Kidney (tissue), 22 donors: ENCODE measurements at places on chromosomes 2 and 18.
A peak's percentile ranks its signal among the peaks of the same experiment; 100 is the strongest.

DNA sequence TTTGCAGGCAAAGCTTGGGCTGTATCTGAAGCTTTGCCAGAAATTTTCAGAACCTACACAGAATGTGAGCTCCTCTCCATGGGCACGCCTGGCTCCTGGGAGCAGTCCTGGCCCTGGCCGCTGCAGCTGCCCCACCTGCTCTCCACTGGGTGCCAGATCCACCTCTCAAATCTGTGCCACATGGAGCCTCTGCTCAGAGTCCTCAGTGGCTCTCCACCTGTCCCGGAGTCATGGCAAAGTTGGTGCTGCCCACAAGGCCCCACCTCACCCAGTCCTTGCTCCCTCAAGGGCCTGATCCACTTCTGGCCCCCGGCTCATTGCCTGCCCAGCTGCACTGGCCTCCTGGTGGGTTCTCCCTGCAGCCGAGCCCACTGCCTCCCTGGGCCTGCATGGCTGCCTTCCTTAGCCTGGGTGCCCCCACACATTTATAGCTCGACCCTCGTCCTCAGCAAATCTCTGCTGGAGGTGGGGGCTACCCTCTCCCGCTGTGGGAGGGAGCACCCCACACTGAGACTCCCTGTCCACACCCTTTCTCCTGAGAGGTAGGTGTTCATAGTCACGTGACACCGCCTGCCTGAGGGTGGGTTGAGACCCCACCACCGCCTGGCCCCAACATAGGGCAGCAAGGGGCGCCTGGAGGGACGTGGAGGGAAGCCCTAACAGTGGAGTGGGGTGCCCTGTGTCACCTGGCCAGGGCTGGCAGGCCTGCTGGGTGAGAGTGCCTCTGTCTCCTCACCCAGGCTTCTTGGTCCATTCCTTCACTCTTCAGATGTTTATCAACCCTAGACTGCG, 224.1 kb downstream of the SH3RF3 start:
- no peak overlapping the region for H3K4me3 ChIP-seq
- peak; percentile 6 for DNase-seq
- no peaks in the 10 kb centered on the region for H3K27me3 ChIP-seq
- H3K27ac ChIP-seq, result no peak overlapping the region

- H3K4me1 ChIP-seq, result peaks cover 7% of the 10 kb centered on the region
- H3K4me3 ChIP-seq, result peak overlapping the region; percentile 13
- no peak overlapping the region for H3K27ac ChIP-seq
Observed at GRCh38 chr18:74604774-74605173, 7.1 kb downstream of the ZNF407 start.

DNA sequence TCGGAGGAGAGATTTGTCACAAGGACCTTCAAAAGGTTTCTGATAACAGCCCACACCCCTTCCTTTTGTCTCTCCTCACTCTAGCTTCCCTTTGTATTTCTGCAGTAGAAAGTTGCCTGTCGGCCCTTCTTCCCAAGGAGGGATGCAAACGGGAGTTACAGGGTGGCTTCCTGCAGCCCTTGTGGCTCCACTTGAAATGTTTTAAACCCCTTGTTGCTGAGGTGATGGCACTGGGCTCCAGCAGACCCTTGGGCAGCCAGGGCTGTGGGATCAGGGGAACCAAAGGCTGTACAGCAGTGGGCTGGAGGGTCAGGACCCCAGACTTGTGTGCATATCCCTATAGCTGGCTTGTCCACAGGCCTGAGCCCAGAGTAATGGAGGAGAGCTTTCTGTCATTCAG, 62.1 kb downstream of the COA5 start:
- H3K27me3 ChIP-seq, result no peaks in the 10 kb centered on the region
- H3K36me3 ChIP-seq, result no peaks in the 10 kb centered on the region
- no peak overlapping the region for H3K4me3 ChIP-seq
- H3K27ac ChIP-seq, result no peak overlapping the region
- H3K4me1 ChIP-seq, result no peaks in the 10 kb centered on the region
- DNase-seq, result no peak

DNA sequence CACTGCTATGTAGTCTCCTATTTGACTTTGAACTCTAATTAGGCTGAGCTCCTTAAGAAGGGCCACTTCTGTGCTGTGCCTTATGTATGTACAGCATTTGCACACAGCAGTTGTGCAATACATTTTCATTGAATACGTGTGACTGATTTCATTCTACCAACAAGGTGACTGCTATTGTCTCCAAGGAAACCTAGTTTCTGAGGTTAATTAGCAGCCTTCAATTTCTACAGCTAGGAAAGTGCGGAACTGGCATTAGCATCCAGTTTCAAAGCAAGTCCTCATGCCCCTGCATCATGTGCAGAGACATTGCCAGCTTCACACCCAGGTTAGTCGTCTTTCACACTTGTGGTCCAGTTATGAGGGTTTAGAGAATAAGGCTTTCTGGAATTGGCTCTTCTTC, 58.6 kb downstream of the NCK2 start:
- no peak overlapping the region for H3K4me3 ChIP-seq
- peaks cover 8% of the 10 kb centered on the region for H3K4me1 ChIP-seq
- no peaks in the 10 kb centered on the region for H3K27me3 ChIP-seq
- H3K27ac ChIP-seq, result no peak overlapping the region
- no peak for DNase-seq
- no peaks in the 10 kb centered on the region for H3K36me3 ChIP-seq

DNA sequence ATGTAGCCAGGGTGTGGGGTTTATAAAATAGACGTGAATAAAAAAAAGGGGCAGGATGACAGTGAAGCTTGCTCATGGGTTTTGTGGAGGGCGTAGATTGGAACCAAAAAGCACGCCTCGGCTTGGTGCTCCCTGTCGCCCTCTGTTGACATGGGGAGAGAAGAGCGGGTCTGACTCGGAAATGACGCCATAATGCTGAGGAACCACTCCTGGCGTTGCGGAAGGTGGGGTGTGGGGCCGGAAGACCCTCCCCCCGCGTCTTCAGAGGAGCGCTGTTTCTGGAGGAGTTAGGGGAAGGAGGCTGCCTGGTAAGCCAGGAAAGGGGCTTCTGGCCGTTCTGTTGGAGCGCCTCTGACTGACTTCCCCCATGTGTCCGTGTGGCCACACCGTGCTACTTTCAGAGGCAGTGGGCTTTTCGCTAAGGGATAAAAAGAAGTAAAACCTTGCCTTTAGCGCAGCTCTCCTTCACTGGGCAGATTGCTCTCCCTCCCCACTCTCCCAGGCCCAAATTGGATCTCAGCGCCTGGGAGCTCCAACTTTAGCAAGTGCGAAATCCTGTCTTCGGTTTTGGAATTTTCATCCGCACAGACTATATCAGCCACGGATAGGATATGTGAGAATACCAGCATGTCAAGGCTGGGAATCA, 42.8 kb downstream of the PLEKHA3 start:
- H3K36me3 ChIP-seq, result peaks cover 3% of the 10 kb centered on the region
- H3K4me1 ChIP-seq, result no peaks in the 10 kb centered on the region
- H3K27ac ChIP-seq, result no peak overlapping the region
- no peaks in the 10 kb centered on the region for H3K27me3 ChIP-seq
- peak; percentile 93 for DNase-seq

GRCh38 chr2:24745825-24746224, 47.4 kb downstream of the PTRHD1 start:
- no peaks in the 10 kb centered on the region for H3K4me1 ChIP-seq
- H3K27me3 ChIP-seq, result no peaks in the 10 kb centered on the region
- no peak overlapping the region for H3K27ac ChIP-seq
- peaks cover 2% of the 10 kb centered on the region for H3K36me3 ChIP-seq
- no peak overlapping the region for H3K4me3 ChIP-seq

GRCh38 chr2:38554973-38555595, 47.6 kb downstream of the HNRNPLL start:
- no peak overlapping the region for H3K4me3 ChIP-seq
- no peaks in the 10 kb centered on the region for H3K4me1 ChIP-seq
- H3K27me3 ChIP-seq, result no peaks in the 10 kb centered on the region
- no peaks in the 10 kb centered on the region for H3K36me3 ChIP-seq
- no peak for DNase-seq

DNA sequence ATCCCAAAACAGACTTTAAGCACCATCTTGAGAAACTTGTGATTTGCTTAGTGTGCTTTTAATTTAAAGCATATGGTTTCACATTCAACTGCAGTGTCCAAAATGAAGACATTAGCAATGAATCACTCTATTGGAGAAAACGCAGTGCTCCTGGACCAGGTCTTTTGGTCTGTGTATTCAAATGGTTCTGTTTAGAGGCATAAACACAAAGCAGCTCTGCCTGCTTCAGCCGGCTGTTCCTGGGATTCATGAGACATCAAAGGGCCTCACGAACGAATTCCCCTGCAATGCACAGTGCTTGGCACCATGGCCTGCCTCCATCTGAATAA, 117.1 kb upstream of the SP5 start:
- DNase-seq, result no peak
- no peaks in the 10 kb centered on the region for H3K36me3 ChIP-seq
- no peak overlapping the region for H3K27ac ChIP-seq
- H3K4me3 ChIP-seq, result no peak overlapping the region

GRCh38 chr18:48788373-48788772, 162.4 kb downstream of the SMAD7 start:
- no peak overlapping the region for H3K4me3 ChIP-seq
- no peaks in the 10 kb centered on the region for H3K27me3 ChIP-seq
- peaks cover 6% of the 10 kb centered on the region for H3K4me1 ChIP-seq

- H3K27me3 ChIP-seq, result no peaks in the 10 kb centered on the region
- no peak for DNase-seq
- H3K4me3 ChIP-seq, result no peak overlapping the region
- no peaks in the 10 kb centered on the region for H3K4me1 ChIP-seq
- H3K27ac ChIP-seq, result no peak overlapping the region
- no peaks in the 10 kb centered on the region for H3K36me3 ChIP-seq
Observed at GRCh38 chr18:60385693-60386092, 13.1 kb upstream of the MC4R start.

DNA sequence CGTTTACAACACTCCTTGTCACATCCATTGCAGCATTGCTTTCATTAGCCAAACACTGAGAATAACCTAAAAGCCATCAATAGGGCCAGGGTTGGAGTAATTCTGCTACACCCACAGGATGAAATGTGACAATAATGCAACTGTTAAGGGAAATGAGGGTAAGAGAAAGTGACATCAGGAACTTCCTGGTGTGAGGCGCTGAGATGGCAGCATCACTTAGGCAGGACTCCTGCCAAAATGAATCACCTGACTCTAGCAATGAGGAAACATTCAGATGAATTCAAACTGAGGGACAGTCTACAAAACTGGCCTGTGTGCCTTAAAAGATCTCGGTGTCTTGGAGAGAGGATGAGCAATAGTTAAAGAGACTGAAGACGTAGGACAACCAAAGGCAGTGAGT, 115.6 kb upstream of the AGAP1 start:
- DNase-seq, result no peak
- no peak overlapping the region for H3K27ac ChIP-seq
- H3K4me1 ChIP-seq, result no peaks in the 10 kb centered on the region
- H3K36me3 ChIP-seq, result no peaks in the 10 kb centered on the region
- H3K27me3 ChIP-seq, result no peaks in the 10 kb centered on the region

DNA sequence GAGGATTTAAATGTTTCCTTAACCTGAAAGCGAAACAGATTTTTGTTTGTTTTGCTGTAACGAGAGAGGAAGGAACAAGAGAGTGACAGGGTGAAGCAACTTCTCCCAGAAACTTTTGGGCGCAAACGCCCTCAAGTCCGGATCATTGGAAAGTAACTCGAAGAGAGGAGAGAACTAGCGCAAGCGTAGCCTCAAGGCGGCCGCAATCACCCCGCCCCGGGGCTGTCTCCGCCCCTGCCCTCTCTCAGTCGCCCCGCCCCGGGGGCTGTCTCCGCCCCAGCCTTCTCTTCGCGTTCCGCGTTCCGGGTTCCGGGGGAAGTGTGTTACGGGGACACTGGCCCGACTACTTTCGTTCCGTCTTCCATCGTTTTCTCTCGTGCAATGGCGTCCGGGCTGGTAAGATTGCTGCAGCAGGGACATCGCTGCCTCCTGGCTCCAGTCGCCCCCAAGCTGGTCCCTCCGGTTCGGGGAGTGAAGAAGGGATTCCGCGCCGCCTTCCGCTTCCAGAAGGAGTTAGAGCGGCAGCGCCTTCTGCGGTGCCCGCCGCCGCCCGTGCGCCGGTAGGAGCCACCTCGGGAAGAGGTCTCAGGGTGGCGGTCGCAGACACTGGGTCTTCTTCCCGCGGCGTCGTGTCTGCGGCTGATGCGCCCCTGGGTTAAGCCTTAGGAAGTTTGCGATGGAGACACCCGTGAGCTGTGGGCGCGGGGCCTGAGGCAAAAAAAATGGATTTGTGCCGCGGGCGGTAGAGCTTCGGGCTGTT, at the start of gene MRPL44:
TSS of gene MRPL44 (plus strand) at position 372 of the 760 bp plus-strand sequence. CDS start at position 382, 10 bp downstream.
- peak within 1 kb of the TSS; percentile 84 for H3K27ac ChIP-seq
- DNase-seq, result peak; percentile 97
- H3K4me1 ChIP-seq, result no peaks in the 10 kb centered on the region
- no peaks in the 10 kb centered on the region for H3K27me3 ChIP-seq
- H3K36me3 ChIP-seq, result no peaks in the 10 kb centered on the region

- peak; percentile 32 for DNase-seq
- no peaks in the 10 kb centered on the region for H3K36me3 ChIP-seq
- H3K27me3 ChIP-seq, result no peaks in the 10 kb centered on the region
- no peak overlapping the region for H3K27ac ChIP-seq
- H3K4me1 ChIP-seq, result no peaks in the 10 kb centered on the region
Observed at GRCh38 chr2:25076749-25077148, 34.9 kb downstream of the EFR3B start.

- no peak overlapping the region for H3K27ac ChIP-seq
- no peaks in the 10 kb centered on the region for H3K4me1 ChIP-seq
- no peak overlapping the region for H3K4me3 ChIP-seq
- DNase-seq, result no peak
Observed at GRCh38 chr2:134002391-134002790, 251.5 kb upstream of the MGAT5 start.
